ENCODE measurements at places on chromosomes 7 and 10.

GRCh38 chr10:20593649-20594048 lies 303.5 kb downstream of the NEBL start:
- DNase-seq, result no peak

DNA sequence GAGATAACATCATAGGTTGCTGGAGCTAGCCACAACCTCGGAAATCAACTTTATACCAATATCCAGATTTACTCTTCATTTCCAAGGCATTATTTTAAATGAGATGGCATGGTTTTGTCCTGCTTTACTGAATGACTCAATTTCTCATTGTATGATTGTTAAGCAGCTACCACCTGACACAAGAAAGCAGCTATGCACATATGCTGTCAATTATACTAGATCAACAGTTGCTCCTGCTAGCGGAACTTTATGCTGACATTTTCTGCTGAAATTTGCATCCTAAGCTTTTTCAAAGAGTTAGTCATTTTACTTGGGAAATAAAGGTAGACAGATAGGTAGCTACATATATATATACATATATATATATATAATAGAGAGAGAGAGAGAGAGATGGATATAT lies 8.9 kb upstream of the CH25H start:
- DNase-seq, result no peak

DNA sequence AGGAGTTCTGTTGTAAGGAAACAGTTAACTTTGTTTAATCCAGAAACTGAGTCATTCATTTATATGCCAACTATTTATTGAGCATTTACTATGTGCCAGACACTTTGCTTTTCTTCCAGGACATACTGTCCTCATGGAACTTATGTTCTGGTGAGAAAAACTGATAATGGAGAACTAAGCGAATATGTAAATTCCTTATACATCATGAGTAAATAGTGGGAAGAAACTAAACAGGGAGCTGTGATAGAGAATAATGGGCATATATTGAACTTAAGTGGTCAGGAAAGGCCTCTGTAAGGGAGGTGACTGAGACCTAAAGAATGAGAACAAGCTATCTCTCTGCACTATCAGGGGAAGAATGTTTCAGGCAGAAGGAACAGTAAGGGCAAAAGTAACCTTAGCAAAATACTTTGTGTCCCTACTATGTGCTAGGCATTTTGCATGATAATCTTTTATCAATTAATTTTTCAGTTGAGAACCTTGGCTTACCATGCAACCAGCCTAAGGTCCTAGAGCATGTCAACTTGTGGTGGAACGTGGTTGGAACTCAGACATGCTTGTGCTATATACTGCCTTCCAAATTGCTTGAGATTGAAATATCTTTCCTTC lies 45.4 kb downstream of the ST7 start:
- no peak for DNase-seq

DNA sequence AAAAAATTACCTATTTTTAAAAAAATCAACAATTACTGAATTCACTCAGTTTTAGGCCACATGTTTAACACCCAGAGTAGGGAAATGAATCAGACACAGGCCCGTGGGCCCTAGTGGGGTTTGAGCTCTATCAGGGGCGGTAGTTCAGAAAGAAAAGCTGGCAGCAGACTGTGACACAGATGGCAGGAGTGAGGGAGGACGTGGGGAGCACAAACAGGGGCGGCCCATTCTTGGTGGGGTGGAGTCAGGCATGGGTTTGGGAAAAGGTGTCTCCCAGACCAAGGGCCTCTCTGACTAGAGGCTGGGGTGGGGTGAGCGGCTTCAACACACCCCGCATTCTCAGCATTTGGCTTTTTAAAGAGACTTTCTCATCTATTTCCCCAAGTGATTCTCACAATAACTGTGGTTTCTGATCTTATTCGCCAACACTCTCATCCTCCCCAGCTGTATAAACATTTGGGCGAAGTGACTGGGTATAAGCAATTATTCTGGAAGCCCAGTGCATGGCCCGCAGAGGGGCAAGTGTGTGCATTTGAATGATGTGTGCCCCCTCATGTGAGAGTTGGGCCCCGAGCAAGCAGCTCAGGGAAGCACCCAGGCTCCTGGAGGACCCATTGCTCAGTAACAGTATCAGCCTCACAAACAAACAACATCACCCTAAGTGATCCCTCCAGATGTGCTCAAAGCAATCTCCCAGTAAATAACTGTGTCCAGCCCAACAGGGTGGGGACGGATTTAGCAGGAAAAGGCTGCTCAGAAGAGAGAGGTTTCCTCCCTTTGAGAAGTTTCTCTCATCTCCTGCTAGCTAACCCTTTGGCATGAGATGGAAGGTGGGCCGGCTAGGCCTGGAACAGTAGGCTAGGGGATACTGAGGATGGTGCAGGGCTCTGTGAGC lies 437.6 kb upstream of the ZMIZ1 start:
- no peak for DNase-seq

GRCh38 chr7:96090756-96091155 lies 231.1 kb downstream of the SLC25A13 start:
- DNase-seq, result peak; percentile 73

DNA sequence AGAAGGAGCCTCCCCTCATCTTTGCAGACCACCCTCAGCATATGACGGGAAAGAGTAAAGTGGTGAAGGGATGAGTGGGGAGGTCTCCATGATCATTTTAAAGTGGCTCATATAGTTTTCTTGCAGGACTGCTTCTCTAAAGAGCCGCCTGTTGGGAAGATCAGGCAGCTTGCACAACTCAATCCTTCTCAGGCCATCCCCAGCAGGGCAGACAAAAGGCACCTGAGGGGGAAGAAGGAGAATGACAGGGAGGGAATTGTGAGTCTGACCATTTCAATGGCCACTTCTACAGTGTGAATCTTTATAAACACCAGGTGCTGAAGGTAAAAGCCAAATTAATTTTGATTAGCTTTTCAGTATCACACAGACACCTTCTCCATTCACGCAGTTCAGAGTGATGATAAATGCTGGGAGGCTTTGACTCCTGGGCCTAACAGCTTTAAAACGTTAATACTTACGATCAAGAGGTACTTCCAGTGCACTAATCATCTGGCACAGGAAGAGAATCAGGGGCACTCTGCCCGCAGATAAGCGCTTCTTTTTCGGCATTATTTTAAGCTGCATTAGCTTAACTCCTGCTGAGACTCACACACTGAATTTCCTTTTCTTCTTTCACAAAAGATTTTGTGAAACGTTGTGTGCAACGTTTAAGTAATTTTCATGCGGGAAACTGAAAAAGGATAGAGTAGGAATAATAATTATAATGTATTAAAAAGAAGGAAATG lies 109.5 kb upstream of the LAMB4 start:
- peak; percentile 68 for DNase-seq

GRCh38 chr10:117892681-117893220 lies 154.0 kb downstream of the RAB11FIP2 start:
- DNase-seq, result no peak

- DNase-seq, result no peak
Measured at GRCh38 chr10:6669269-6669859, 89.3 kb upstream of the PRKCQ start.

GRCh38 chr10:33142295-33142694 lies 184.3 kb upstream of the ITGB1 start:
- no peak for DNase-seq

DNA sequence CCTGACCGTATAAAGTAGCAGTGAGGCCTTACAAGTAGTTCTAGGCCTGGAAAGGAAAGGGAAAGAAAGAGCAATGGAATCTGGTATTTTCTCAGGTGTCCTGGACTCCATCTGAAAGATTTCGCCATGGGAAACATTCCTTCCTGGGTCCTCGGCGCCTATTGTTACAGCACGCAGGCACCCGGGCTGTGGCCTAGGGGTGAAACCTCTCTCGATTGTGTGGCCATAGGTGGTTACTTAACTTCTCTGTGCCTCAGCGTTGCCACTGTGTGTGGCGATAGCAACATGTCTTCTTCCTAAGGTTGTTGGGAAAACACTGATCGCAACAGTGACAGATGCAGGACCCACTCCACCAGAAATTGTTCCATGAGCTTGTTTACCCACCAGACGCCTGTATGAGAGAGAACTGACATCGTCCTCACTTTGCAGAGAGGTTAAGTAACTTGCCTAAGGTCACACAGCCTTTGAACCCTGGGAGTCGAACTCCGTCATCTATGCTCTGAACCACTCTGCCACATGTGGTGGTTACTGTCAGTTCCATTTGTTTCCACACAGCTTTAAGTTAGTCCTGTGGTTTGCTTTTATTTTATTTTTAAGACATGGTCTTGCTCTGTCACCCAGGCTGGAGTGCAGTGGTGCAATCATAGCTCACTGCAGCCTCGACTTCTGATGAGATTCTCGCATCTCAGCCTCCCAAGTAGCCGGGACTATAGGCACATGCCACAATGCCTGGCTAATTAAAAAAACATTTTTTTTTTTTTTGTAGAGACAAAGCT lies 73.4 kb downstream of the LHPP start:
- no peak for DNase-seq

DNA sequence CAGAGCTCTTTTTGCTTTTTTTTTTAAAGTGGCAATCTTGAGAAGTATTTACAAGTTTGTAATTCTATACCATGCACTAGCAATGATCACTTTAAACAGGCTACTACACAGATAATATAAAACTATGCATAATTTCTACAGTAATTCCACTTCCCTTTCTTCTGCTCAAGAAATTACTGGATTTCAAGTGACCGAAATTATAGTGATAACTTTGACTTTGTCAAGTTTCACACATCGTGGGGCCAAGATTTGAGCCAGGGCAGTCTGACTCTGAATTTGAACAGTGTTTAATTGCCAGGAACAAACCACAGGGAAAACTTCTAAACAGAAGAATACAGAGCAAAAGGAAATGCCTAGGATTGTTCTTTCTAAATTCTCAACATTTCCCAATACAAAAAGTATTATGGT lies 288.3 kb upstream of the MKLN1 start:
- DNase-seq, result no peak

GRCh38 chr10:70477661-70478162 lies 855 bp upstream of the PALD1 start:
- no peak for DNase-seq

- no peak for DNase-seq
Measured at GRCh38 chr7:43570688-43571365, 12.1 kb upstream of the STK17A start.

DNA sequence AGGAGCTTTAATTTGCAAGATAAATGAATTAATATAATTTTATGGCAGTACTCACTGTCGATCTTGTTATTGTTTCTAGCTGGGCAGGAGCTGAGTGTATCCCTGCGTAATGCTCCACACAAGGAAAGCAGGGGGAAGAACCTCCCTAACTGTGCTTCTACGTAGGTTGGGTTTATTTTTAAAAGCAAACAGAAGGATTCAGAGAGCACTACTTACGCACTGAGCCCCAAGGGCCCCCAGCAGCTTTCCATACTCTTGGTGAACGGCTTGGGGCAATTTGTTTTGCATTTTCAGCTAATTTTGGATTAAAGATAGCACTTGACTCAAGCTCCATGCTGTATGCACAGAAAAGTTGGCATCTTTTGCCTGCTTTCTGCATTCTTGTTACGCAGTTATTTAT lies 9.6 kb downstream of the DUSP5 start:
- no peak for DNase-seq

DNA sequence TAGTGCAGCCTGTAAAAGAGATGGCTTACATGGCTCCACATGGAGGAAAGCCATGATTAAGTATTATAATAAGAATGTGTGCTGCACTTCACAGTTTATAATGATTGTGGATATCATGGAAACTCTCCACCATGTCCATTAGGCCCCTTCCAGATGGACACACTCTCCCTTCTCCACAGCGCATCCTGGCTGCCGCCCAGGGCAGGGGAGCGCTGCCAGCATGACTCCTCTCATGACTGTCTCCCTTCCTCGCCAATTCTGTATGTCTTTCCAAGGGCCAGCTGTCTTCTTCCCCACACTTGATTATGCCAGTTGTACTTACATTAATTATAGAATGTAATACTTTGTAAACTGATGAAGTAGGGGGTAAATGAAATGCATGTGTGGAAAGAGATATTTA lies 259.3 kb upstream of the TMEM72 start:
- no peak for DNase-seq

- no peak for DNase-seq
Measured at GRCh38 chr10:60797200-60797599, 18.9 kb downstream of the CDK1 start.

DNA sequence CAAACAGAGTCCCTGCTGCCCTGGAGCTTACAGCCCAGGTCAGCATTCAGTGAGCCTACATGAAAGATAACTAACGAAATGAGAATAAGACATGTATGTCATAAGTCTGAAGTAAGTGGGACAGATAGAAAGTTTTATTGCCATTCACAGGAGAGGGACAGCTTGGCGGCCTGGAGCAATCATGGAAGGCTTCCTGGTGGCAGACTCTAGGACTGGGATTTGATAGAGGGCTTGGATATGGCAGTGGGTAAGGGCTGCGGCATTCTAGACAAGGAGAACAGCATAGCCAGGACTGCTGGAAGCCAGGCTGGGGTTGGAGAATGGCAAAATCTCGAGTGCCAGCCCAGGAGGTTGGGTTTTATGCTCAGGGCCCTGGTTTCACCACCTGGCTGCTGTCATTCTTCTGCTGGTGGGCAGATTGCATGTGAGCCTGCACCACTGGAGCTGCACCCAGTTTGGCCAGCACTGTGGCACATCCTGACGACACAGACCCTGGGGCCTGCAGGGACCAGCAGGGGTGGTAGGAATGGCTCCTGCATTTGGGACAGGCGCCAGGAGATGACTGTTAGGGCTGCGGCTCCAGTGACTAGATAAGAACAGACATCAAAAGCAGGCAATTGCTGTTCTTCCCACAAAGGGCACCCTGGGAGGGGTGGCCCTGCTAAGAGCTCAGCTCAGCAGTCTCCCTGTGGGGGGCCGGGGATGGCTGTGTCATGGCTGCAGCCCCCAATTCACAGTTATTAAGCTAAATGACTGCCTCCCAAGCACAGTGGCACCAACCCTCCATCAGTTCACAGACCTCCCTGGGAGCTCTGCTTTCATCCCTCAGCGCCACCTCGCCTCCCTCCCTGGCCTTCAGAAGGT lies 161.1 kb downstream of the RPS24 start:
- DNase-seq, result no peak

DNA sequence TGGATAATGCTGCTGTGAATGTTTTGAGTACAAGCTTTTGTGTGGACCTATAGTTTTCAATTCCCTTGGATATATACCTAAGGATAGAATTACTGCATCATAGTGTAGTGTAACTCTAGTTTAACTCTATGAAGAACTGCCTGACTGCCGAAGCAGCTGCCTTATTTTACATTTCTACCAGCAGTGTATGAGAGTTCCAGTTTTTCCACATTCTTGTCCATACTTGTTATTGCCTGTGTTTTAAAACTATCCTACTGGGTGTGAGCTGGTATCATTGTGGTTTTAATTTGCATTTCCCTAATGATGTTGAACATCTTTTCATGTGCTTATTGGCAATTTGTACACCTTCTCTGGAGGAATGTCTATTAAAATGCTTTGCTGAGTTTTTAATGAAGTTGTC lies 15.7 kb downstream of the SEPTIN7 start:
- no peak for DNase-seq

GRCh38 chr10:122407375-122408125 lies 33.0 kb downstream of the PLEKHA1 start:
- no peak for DNase-seq

Data from NCI-H2227 treated with DMSO at 0.1 percent for 48 hours (cell line).